NCI-H1417 (cell line): ENCODE measurements at places on chromosomes 4 and X.

DNA sequence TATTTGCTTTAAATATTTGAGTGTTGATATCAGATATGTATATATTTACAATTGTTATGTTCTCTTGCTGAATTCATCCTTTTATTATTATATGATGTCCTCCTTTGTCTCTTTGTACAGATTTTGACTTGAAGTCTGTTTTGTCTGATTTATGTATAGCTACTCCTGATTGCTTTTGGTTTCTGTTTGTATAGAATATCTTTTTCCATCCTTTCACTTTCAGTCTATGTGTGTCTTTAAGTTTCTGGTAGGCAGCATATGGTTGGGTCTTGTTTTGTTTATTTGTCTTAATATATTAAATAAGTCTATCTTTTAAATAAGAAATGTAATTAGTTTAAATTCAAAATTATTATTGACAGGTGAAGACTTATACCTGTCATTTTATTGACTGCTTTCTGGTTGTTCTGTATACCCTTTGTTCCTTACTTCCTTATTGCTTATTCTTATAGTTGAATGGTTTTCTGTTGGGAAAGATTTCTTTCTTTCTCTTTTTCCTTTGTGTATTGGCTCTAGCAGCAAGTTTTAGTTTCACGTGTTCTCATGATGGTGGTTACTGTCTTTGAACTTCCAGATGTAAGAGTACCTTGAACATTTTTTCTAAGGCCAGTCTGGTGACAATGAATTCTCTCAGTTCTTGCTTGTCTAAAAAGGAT, 31.1 kb downstream of the RAB28 start:
- DNase-seq = no peak

DNA sequence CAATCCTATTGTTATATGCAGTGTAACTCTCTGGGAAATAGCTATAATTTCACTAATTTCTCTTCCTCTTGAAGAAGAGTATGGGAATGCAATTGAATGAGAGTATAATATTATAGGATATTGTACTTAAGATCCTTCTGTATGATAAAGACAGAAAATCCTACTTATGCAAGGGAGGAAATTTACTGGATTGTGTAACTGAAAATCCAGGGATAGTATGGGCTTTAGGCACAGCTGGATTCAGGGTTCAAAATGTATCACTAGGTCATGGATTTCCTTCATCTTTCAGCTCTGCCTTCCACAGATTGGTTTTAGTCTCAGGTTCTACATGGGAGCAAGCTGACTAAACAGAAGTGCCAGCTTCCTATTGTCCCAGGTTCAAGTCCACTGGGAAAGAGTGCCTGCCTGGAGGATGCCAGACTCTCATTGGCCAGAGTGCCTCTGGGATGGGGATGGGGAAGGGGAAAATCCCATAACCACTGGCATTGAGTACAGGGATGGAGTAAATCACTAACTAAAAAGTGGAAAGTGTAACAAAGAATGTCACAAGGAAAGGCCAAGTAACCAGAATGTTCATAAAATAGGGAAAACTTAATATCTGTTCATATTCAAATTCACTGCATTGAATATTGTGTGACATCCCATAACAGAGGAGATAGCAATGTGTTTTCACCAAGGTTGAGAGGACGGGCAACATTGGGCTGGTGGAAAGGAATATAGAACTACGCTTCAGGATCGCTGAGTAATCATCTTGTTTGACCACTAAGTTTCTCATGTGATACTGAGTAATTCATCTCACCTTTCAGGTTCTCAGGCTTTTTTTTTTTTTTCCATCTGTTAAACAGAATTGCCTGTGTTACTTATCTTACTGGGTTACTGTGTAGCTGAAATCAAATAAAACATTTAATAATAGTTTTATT, 75.7 kb downstream of the ANXA3 start:
- no peak for DNase-seq

DNA sequence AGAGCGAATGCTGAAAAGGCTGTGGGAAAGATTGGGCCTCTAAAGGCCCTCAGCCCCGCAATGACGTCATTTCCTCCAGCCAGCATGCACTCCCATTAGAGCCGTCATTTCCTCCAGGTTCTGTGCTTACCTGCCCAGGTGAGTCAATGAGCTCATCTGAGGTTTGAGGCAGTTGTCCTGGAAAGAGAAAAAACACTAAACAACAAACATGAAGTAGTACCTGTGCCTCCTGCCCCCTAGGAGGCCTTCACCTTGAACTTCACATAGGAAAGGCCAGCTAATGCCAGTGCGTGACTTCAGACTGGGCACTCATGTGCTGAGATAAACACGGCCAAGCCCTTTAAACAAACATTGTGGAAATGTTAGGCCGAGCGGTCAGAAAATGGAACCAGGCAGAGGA, 55.9 kb downstream of the FHDC1 start:
- no peak for DNase-seq

- DNase-seq = no peak
Observed at GRCh38 chr4:122224348-122224747, 72.2 kb downstream of the BLTP1 start.

DNA sequence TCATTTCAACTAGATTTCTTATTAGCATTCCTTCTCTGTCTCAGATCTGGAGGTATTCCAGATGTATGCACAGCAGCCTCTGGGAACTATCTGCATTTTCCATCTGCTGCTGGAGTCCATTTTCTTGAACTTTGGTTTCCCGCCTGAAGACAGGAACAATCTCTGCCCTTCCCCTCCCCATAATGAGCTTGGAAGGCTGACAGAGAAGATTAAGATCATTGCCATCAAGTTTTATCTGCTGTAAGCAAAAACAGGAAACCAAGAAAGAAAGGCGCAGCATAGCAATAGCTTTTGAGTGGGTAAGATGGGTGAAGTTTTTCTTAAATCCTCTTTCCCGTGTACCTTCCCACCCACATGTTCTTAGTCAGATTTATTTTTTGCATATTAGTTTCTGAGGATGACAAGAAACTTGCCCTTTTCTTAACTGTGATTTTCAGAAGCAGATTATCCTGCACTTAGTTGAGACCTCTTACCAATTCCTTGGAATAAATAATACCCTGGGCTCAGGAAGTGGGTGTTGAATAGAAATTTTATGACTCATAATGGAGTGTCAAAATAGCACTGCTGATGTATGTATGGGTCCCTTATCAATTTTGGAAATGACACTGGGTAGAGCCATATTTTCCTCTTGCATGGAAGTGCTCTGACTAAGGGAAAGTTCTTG, 78.3 kb downstream of the CT47B1 start:
- DNase-seq = no peak

DNA sequence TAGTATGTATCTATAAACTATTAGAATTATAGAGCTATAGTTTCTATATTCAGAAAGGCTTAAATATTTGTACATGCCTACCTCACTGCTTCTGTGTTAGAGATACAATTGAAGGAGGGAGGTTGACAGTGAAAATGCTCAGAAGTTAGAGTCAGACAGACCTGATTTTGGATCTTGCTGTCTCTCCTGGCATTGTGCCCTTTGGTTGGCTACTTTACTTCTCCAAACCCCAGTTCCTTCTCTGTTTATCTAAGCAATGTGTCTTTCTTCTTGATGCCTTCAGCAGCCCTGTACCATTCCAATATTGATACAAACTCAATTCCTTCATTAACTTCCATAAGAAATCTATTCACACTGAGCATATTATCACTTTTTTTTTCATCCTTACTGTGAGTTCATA, 28.7 kb downstream of the CCNG2 start:
- no peak for DNase-seq

DNA sequence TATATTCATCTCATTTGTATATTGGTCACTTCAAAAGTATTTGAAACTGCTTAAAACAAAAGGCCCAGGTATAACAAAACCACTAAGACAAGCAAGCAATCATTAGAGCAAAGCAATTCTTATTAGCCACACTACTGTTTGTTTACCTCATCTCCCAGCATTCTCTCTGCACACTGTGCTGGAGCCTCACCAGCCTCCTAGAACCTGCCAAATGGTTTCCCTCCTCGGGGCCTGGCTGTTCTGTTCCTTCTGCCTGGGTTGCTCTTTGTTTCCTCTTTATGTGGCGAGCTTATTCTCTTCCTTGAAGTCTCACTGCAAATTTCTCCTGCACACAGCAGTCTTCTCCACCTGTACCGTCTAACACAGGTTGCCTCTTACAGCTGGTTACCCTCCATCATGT, 67.5 kb upstream of the MND1 start:
- no peak for DNase-seq

DNA sequence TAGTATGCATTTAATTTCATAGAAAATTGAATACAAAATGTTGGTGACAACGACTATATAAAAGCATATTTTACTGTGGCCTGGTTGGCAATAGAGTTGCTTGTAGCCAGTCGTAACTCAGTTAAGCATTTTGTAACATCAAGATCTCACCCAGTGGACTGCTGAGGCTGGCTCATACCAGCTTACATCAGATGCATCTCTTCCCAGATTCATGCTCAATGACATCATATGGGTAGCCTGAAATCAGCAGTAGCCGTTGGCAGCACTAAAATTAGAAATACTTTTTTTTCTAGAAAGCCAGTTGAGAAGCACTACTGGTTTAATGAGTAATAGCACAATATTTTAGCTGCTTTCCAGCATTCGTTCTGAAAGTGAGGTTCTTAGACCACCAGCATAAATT, 341.2 kb downstream of the TECRL start:
- no peak for DNase-seq

- DNase-seq = no peak
Observed at GRCh38 chr4:109294468-109295020, 7.9 kb downstream of the COL25A1 start.

DNA sequence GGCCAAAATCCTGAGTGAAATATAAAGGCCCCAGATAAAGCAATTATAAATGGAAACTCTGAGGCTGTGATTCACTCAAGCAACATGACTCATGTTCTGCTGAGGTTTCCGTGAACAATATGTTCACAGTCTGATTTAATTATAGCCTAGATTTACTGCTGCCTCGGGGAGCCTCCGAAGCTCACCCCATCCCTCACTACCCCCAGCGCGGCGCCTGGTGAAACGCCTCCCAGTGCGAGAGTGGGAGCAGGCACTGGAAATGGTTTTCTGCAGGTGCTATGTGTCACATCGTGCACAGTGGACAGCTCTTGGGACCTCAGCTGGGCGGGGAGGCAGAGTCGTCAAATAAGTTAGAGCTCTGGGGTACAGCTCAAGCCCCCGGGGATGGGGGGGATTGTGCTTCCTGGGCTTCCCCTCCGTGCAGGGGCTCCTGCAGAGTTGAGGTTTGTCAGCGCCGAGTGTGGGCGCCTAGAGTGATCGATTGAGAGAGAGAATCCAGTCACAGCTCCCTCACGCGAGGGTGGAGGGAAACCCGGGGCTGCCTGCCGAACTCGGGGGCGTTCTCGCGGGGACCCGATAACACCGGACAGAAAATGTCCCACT, 110.6 kb downstream of the PHKA2 start:
- DNase-seq = peak; percentile 79

DNA sequence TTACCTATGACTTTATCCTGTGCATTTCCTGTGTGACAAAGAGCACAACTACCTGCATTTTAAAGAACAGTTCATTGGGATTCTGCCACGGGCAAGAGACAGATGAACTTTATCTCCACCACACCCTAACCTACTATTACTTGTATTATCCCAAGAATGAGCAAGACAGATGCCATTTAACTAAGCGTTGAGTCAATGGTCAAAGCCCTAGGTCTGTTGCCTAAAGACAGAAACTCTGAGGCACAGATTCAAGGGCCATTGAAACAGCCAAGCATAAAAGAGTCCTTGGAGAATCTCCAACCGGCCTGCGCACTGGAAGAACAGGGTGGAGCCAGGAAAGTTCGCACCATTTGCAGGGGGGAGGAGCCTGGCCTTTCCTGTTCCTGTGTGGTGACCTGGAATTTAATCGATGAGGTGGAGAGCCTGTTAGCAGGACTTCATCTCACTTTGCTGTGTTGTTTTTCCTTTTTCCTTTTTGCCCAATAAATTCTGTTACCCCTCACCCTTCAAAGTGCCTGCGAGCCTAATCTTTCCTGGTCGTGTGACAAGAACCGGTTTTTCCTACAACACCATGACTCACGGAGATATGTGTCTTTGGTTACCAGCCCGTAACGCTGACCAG, 146.4 kb upstream of the DIAPH2 start:
- no peak for DNase-seq

DNA sequence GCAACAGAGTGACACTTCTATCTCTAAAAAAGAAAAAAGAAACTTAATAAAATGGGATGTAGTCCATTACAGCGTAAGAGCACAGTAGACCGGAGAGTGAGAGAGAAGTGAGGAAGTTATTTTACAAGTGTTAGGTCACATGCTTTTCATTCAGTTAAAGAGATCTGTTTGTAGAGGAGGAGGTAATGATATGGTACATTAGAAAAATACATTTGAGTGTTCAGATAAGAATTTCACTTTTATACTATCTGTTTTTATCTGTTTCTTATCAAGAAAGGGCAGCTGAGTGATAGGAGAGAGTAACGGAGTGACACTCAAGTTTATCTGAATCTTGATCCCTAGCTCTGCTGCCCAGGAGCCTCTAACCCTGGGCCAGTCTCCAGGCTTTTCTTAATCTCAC, 38.9 kb downstream of the FNIP2 start:
- no peak for DNase-seq
